ENCODE measurements at places on chromosomes 16 and 17. TPM values are rescaled to one million over a fixed set of nuclear protein-coding genes. Genes with fewer than 3 reads are reported as not detected.

Gene METTL26
- total RNA-seq = 33.2 TPM

GRCh38 chr16:7404217-7404616, 71.6 kb downstream of the RBFOX1 start:
- DNase-seq = no peak

GRCh38 chr16:55641430-55642056, 14.2 kb upstream of the SLC6A2 start:
- no peak for DNase-seq

DNA sequence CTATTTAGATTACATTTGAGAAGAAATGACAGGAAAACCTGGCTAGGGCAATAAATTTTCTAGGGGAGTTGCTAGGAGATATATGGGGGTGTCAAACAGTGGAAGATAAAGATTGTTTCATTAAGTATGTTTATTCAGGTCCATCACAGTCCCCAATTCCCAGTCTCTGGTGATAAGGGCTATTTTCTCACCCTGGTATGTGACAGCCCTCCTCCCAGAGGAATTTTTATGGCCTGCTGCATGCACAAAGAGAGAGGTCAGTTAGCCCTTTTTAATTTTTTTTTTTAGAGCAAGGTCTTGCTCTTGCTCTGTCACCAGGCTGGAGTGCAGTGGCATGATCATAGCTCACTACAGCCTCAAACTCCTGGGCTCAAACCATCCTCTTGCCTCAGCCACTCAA, 53.6 kb upstream of the ATF7IP2 start:
- DNase-seq = no peak

Gene TBC1D26
- total RNA-seq = not detected

GRCh38 chr16:29820730-29821642, 724 bp downstream of the MVP start:
- DNase-seq = peak; percentile 74

DNA sequence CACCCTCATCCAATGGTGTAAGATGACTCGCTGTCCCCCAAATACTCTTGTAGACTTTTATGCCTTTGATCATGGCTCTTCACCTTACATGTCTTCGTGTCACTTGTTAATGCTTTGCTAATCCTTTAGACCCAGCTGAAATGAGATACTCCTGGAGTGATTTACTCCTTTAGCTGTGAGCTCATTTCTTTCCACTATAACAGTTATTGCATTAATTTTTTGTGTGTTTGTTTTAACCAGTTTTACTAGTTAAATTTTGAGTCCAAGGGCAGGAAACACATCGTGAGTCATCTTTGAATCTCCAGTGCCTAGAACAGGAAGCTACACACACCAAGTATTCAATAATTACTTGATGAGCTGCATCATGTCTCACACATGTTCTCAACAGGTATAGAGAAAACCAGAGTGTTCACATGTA, 6.5 kb upstream of the CTCF start:
- DNase-seq = no peak

DNA sequence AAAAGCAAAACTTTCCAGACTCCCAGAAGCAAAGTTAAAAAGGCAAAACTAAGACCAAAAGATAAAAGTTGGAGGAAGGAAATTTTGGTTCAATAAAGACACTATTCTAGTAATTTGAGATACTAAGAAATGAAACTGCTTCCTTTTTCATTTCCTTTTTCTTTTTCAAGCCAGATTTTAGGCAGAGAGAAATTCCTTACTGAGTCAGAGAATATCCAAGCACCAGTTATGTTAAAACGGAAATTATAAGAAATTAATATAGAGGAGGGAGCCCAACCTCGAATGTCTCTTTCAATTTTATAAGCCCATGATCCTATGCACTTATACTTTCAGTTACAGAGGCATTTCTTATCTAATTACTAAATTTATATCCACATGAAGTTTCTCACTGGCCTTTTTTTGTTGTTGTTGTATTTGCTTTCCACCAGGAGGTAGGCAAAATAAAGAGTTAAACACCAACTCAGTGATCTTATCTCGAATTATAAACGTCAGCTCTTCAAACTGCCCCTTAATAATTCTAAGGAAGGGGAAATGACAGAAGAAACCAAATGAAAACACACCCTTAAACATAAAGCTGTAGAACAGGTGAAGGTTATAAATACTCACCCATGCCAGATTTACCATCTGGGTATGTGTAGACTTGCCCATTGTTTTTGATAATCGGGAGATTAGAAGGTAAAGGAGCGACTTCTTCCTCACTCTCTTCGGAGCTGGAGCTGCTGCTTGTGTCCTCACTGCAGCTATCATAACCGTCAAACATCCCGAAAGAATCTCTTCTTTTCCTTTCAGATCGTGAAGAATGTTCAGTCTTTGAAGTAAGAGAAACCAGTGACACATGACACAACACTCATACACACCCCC, 35.2 kb downstream of the MBTD1 start:
- DNase-seq = no peak

- DNase-seq = no peak
Measured at GRCh38 chr16:10297341-10298006, 88.4 kb upstream of the ATF7IP2 start.

GRCh38 chr17:76679239-76679638, 31.5 kb downstream of the MXRA7 start:
- no peak for DNase-seq

GRCh38 chr17:73769479-73769878, 125.2 kb upstream of the SDK2 start:
- no peak for DNase-seq

DNA sequence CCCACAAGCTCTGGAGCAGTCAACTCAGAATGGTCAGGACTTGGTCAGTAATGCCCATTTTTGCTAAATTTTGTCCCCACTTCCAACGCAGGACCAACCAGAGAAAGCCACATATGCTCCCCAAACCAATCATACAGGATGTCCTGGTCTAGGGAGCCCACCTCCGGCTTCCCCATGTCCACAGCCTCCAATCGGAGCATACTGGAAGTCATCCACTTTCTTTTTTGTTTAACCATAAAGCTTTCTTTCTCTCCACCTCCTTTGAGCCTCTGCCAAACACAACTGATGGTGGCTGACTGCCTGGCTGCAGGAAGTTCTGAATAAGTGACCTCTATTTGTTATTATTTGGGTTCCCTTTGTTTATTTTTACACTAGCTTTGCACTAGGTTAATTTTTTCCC, 549.1 kb downstream of the WWOX start:
- DNase-seq = peak; percentile 50

DNA sequence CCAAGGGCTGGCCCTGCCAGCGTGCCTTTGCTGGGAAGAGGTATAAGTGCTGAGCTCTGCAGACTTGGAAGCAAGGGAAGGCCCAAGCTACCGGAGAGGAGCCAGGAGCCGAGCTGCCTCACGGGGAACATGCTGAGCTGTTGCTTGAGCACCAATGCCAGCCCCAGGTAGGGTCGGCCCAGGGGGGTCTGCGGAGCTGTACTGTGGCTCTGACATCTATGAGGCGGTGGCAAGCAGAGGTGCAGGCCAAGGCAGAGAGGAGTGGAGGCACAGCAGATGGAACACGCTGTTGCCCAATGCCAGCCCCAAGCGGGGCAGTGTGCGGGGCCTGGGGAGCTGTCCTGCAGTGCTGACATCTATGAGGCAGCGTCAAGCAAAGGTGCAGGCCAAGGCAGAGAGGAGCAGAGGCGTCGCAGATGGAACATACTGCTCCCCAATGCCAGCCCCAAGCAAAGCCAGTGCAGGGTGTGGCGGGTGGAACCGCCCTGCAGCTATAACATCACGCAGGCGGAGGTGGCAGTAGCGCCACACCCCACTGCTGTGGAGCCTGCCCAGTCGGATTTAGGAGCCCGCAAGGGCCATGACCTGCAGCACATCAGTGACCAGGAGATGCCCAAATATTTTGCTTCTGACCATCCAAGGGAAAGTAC, 10.0 kb downstream of the GGA2 start:
- no peak for DNase-seq

DNA sequence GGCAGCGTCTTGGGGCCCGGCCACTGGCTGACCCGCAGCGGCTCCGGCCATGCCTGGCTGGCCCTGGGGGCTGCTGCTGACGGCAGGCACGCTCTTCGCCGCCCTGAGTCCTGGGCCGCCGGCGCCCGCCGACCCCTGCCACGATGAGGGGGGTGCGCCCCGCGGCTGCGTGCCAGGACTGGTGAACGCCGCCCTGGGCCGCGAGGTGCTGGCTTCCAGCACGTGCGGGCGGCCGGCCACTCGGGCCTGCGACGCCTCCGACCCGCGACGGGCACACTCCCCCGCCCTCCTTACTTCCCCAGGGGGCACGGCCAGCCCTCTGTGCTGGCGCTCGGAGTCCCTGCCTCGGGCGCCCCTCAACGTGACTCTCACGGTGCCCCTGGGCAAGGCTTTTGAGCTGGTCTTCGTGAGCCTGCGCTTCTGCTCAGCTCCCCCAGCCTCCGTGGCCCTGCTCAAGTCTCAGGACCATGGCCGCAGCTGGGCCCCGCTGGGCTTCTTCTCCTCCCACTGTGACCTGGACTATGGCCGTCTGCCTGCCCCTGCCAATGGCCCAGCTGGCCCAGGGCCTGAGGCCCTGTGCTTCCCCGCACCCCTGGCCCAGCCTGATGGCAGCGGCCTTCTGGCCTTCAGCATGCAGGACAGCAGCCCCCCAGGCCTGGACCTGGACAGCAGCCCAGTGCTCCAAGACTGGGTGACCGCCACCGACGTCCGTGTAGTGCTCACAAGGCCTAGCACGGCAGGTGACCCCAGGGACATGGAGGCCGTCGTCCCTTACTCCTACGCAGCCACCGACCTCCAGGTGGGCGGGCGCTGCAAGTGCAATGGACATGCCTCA, 773 bp downstream of the NTN3 start:
- peak; percentile 90 for DNase-seq

Gene INO80E
- total RNA-seq = 34.7 TPM

Gene TSPAN10
- 1.5 TPM for total RNA-seq

Gene MT1M
- 546 TPM for total RNA-seq

Gene MYL4
- total RNA-seq = not detected

GRCh38 chr17:3827124-3827773, 18.8 kb downstream of the NCBP3 start:
- DNase-seq = no peak

- DNase-seq = no peak
Measured at GRCh38 chr17:151886-152859, 14.8 kb downstream of the SCGB1C2 start.

GRCh38 chr17:65925606-65926307, 266.2 kb downstream of the CEP112 start:
- DNase-seq = no peak

DNA sequence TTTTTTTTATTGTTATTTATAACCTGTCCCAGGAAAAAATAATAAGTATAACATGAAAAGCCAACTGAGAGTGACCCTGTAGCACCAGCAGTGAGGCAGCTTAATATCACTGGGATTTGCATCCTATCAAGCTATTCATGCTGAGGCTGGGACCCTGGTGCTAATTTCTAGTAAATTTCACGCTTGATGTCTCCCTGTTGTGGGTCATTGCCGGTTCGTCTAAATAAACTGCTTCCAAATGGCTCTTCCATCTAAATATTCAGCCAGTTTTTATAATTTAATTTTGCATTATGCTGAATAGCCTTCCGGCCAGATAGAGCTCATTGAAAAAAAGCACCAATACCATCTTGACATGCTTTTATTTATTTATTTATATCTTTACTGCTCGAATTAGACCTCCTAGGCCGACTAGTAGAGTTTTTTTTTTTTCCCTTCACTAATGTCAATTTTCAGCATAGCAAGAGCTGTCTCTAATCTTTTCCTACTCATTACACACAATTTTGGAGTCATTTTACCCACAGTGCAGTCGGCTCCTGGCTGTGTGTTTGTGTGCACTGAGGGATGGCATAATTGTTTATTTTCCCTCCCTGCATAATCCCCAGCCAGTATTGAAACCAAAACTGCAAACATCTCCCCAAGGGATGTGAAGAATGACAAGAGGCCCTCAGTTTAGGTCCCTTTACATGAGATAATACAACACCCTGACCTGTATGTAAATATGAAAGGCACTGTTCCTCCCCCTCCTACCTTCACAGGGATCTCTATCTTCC, 168.8 kb downstream of the AATF start:
- peak; percentile 50 for DNase-seq

DNA sequence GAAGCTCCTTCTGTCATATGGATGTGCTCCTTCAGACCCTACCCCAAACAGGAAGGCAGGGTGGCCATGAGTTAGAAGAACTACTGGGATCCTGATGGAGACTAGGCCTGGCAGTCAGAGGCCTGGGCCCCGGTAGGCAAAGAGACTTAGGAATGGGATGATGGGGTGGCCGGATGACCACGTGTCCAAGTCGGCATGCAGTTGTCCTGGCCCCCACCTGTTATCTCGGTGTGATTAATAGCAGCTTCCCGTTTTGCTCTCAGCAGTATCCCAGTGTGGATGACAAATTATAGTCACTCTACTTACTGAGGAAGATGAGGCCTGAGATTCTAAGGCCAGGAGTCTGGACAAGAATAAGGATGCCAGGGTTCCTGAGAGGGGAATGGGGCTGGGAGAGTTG, 1.5 kb downstream of the TNFSF12 start:
- no peak for DNase-seq

DNA sequence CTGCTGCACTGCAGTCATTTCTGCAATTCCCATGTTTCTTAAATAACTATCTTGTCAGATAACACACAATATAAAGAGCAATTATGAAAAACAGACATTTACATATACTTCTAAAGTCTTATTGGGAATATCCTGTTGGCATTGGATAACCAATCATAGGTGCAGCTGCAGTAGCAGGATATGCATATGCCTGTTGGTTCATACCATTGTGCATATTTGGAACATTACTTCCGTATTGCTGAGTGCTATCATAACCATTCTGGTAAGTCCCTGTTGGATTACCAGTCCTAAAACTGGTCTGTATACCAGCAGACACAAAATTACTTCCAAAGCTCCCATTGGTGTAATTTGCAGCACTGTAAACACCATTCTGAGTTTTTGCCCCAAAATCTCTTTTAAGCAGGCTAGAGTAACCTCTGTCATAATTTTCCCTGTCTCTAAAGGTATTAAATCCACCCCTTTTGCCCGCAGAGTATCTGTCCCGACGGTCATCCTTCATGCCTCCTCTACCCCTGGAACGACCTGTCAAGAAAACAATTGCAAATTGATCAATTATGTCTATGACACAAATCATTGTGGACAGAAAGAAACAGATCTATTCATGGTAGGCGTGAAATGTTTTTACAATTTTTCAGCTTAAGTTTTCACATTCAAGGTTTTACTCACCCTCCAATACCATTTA, 3.1 kb upstream of the POLG2 start:
- no peak for DNase-seq

- no peak for DNase-seq
Measured at GRCh38 chr16:75502916-75503605, 7.8 kb upstream of the CHST6 start.

GRCh38 chr17:82871056-82871775, 31.4 kb upstream of the ZNF750 start:
- DNase-seq = no peak
